ENCODE measurements at places on chromosomes 16 and 17.

DNA sequence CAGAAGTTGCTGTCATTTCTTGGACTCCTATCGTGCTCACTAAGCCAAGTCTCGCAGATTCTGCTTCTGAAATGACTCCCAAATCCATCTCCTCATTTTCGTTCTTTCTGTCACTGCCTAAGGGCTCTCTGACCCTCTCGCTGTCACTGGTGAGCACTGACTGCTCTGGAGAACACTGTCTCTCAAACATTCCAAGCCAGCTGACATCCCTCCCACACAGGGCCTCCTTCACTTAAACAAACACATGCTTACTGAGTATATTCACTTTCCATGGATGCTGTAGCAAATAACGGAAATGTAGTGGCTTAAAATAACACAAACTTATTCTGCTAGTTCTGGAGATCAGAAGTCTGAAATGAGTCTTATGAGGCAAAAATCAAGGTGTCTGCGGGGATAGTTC is 18.8 kb downstream of the CACNG1 start:
- DNase-seq: no peak

GRCh38 chr17:11637796-11638195 is 39.5 kb downstream of the DNAH9 start:
- no peak for DNase-seq

DNA sequence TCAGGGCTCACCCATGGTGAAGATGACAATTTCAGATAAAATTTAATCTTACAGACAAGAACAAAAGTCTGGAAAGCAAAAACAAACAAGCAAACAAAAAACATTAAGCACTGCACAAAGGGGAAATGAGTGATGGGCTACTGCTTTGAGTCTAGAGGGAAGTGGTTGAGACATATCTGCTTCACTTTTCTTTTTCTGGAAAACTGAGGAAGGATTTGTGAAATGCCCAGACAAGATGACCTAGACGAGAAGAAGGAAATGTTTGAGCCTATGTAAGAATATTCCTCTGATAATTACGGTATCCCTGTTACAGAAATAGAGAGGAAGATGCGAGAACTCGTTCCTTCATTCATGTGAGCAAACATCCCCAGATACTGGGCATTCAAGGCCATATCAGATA is 11.5 kb upstream of the HYDIN start:
- DNase-seq: no peak

DNA sequence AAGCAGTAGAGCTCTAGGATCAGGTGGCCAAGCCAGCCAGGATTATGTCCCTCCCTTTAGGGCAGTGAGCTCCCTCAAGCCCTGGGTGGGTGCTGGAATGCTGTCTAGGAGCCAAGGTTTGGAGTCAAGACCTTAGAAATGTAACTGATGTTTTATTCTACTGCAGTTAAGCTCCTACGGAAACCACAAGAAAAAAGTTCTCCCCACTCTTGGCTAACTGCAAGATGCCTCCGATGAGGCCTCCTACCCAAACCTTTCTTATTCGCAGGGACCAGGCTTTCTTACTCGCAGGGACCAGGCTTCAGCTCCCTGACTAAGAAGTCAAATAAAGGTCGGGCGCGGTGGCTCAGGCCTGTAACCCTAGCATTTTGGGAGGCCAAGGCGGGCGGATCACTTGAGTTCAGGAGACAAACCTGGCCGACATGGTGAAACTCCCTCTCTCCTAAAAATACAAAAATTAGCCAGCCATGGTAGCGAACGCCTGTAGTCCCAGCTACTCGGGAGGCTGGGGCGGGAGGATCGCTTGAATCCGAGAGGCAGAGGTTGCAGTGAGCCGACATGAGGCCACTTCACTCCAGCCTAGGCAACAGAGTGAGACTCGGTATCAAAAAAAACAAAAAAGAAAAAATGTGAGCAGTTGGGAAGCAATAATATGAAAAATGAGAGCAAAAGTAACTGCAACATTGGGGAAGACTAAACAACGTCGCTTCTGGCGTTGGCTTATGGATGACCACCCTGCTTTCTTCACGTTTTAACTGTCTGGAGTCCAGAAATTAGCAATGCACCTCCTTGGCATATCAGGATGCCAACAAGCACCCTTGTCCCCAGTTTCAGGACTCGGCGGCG is 31.7 kb upstream of the ARL4D start:
- no peak for DNase-seq

GRCh38 chr17:77783991-77784820 is 174.3 kb upstream of the TNRC6C start:
- DNase-seq: no peak

DNA sequence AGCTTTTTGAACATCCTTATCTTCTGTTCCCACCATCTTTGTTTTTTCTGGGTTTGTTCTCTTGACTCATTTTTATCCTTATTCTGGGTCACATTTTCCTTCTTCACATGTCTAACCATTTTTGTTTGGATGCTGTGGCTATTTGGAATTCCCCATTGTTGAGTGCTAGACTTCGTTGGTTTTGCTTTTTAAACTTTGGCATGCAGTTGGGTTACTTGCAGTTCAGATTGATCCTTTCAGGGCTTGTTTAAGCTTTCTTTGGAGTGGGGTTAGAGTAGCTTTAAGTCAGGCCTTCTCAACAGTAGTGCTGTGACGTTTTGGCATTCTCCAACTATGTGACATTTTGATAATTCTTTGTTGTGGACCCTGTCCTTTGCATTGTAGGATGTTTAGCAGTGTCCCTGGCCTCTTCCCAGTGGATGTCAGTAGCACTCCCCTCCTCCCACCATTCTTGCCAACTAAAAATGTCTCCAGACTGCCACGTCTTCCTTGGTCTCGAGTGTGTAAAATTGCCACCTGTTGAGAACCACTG is 21.1 kb downstream of the PRMT7 start:
- no peak for DNase-seq

GRCh38 chr17:49260817-49261291 is 30.3 kb upstream of the PHOSPHO1 start:
- DNase-seq: no peak

DNA sequence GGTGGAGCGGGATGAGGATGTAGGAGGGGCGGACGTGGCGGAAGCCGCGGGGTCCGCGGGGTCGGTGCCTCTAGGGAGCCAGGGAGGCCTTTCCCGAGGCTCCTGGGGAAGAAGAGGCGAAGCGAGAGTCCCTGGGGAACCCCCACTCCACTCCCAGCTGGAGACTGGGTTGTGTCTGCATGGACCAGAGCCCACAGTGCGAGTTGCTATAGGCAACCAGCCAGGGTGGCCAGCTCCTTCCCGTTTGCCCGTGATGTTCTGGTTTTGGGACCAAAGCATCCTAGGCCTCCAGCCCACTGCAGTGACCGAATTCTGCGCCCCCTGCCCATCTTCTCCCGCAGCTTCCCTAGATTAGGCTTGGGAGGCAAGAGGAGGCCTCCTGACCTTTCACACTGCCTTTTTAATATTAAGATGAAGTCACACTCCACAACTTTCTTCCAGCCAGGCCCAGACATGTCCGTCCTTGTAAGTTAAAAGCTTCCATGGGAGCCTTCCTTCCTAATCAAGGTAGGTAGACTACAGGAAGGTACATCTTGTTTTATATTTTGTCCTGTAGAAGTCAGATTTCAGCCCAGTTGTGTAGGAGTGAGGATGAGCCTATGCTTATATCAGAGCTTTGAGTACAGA is 469 bp downstream of the AMZ2 start:
- no peak for DNase-seq

GRCh38 chr16:51236583-51236982 is 85.5 kb upstream of the SALL1 start:
- no peak for DNase-seq

- no peak for DNase-seq
Observed at GRCh38 chr16:52964290-52964689, 88.4 kb downstream of the CHD9NB start.

GRCh38 chr16:56513972-56514371 is 5.9 kb downstream of the BBS2 start:
- DNase-seq: no peak

GRCh38 chr16:67245186-67245585 is 2.1 kb downstream of the FHOD1 start:
- no peak for DNase-seq

GRCh38 chr16:87740909-87741424 is 24.8 kb downstream of the KLHDC4 start:
- DNase-seq: no peak

DNA sequence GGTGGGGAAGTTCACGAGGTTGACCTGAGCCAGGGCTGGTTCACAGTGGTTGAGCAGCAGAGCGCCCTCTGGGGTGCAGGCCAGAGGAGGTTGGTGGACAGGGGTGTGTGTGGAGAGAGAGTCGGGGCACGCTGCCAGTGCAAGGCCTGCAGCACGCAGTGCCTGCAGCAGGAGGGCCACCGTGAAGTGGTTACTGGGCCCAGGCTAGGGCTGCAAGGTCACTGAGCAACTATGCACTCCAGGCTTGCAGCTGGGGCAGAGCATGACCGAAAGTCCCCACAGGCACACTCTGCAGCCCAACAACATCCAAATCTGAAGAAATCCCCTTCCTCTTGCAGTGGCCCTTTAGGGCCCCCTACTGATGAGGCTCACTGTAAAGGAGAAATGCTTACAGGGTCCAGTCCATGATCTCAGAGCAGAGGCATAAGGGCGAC is 89.1 kb upstream of the NOL11 start:
- no peak for DNase-seq

DNA sequence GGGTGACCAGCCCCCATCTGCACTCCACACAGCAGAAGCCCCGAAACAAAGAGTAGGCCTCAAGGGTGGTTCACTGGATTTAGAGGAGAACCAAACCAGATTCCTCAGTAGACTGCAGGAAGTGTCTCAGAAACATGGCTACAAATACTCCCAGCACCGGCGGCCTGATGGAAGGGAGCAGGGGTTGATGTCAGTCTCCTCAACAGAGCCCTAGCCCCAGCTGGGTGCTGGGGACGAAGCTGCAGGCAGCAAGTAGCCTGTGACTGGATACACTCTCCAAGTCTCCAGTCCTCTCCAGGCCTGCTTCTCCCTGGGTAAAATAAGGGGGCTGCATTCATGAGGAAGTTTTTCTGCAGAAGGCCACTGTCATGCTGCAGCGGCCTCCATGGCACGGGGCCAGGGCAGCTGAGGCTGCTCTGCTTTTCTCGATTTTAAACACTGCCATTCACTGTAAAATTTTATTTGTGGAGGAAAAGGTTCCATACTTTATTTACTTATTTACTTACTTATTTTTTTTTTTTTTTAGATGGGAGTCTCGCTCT is 36.7 kb upstream of the SREBF1 start:
- no peak for DNase-seq

GRCh38 chr16:30184096-30184890 is 891 bp downstream of the CORO1A start:
- peak; percentile 15 for DNase-seq

GRCh38 chr16:63581570-63581969 is 1540.3 kb downstream of the CDH11 start:
- DNase-seq: no peak

DNA sequence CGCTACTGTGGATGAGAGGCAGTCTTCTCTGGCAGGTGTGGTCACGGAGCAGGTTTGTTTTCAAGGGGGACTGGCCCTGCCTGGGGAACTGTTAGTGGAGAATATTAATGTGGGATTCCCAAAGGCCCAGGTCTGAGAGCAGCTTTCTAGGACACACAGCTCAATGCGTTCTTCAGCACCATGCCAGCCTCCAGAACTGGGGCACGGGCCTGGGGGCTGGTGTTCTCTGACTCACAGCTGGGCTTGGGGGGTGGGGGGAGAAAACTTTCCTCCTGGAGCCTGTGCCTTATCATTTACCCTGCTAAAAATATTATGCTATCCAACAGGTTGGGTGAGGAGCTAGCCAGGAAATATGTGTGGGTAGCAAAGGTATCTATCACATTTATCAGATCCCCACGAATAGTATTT is 13.5 kb upstream of the LHX1 start:
- no peak for DNase-seq

GRCh38 chr16:70290949-70291519 is 1.7 kb upstream of the AARS1 start:
- DNase-seq: no peak

- DNase-seq: no peak
Observed at GRCh38 chr17:53101706-53102105, 721.0 kb upstream of the KIF2B start.

- no peak for DNase-seq
Observed at GRCh38 chr17:40355123-40355803, 9.3 kb downstream of the GJD3 start.
